AG04450 (cell line): ENCODE measurements at places on chromosomes 16 and 17.

GRCh38 chr17:81683584-81684441 lies at the start of the genes ARL16 and HGS:
ARL16 (minus strand) TSS chr17:81683797; CDS start chr17:81683753, 44 bp downstream.
HGS (plus strand) TSS chr17:81684011; CDS start chr17:81684067, 56 bp downstream.
- peak; percentile 99 for DNase-seq

- DNase-seq = no peak
Measured at GRCh38 chr17:78645421-78646295, 68.5 kb upstream of the DNAH17 start.

GRCh38 chr17:56593086-56593645 lies 333 bp upstream of the NOG start:
- no peak for DNase-seq

- no peak for DNase-seq
Measured at GRCh38 chr16:87653234-87653633, 50.9 kb downstream of the JPH3 start.

- DNase-seq = no peak
Measured at GRCh38 chr16:50657241-50657640, 23.9 kb downstream of the SNX20 start.

GRCh38 chr17:29573558-29573869 lies 5.0 kb downstream of the TP53I13 start:
- DNase-seq = no peak

- no peak for DNase-seq
Measured at GRCh38 chr17:70608193-70608592, 438.9 kb downstream of the KCNJ2 start.

- no peak for DNase-seq
Measured at GRCh38 chr17:70353408-70354092, 184.2 kb downstream of the KCNJ2 start.

- no peak for DNase-seq
Measured at GRCh38 chr17:77456951-77457548, 316.3 kb downstream of the SEC14L1 start.

DNA sequence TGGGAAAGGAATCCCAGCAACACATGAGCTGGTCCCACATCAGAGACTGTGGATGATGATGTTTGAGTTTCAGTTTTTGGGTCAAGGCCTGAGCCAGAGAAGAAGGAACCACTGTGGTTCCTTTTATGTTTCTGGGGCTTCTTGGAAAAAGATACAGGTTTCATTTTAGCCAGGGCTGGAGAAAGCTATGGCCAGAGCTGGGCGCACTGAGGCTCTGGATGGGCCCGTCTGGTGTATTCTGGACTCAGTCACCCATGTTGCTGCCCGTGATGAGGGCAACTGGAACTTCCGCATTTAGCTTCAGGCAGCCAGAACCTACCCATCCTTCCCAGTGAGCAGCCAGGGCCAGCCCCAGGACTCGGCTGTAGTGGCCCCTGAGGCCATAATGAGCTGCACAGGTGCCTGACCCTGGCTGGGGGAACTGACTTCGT lies 15.0 kb upstream of the PITPNA start:
- DNase-seq = no peak

GRCh38 chr17:48630009-48630924 lies 4.1 kb upstream of the HOXB9 start:
- no peak for DNase-seq

- peak; percentile 54 for DNase-seq
Measured at GRCh38 chr16:87463722-87464690, 28.8 kb downstream of the ZCCHC14 start.

DNA sequence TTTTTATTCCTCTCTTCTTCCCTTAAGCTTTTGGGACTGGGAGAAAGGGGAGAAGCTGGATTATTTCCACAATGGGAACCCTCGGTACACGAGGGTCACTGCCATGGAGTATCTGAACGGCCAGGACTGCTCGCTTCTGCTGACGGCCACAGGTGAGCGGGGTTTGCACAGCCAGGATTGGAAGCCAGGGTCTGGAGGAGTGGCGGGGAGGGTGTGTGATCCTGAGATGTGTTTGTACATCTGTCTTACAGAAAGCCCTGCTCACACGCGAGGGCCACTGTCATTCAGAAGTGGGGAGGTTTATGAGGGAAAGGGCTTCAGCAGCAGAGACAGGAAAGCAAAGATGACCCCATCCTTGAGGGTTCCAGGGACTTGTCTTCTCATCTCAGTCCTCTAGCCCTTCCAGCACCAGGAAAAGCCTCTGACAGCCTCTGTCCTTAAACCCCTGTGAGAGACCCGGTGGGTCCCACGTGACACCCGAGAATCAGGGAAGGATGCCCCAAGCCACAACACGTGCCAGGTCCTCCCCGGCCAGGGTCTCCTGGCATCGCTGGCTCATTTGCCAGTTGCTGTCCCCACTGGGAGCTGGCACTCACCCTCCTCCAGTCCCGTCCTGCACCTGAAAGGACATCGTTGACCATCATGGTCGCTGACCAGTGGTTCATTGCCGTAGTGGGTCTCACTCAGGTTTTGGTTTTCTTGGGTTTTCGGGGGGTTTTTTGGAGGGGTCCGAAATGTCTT lies 44.3 kb upstream of the CHMP6 start:
- no peak for DNase-seq

- DNase-seq = no peak
Measured at GRCh38 chr16:81987121-81987520, 24.1 kb downstream of the SDR42E1 start.

DNA sequence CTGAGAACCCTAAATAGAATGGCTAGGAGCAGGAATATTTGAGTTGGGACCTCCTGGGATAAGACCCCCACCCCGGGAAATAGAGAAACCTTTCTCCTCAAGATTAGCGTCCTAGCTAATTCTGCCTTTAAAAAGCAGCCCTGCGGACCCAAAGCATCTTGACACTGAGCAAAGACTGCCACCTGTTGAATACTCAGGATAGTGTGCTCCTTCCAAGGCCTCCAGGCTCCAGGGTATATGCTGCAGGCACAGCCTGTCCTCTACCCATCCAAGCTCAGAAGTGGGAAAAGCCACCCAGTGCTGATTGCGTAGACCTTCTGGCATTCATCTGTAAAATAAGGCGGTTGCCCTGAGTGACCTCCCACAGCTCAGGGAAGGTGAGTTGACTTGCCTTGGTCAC lies 456.2 kb upstream of the DYNLRB2 start:
- no peak for DNase-seq

- DNase-seq = no peak
Measured at GRCh38 chr16:30762991-30763725, 1.0 kb downstream of the RNF40 start.

GRCh38 chr17:44312396-44313104 lies 4.1 kb downstream of the RUNDC3A start:
- no peak for DNase-seq

DNA sequence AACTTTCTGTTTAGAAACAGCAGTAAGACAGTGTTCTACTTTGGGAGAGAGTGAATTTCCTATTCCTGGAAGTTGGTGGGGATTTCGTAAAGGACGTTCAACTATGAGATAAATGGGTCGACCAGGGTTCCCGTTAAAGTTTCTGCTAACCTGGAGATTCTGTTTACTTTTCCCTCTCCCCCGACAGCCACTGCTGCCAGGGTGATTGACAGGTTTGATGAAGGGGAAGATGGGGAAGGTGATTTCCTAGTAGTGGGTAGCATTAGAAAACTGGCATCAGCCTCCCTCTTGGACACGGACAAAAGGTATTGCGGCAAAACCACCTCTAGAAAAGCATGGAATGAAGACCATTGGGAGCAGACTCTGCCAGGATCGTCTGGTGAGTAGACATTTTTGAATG lies 1.3 kb downstream of the AATF start:
- DNase-seq = no peak

- DNase-seq = no peak
Measured at GRCh38 chr17:17469996-17470395, 6.8 kb upstream of the MED9 start.

DNA sequence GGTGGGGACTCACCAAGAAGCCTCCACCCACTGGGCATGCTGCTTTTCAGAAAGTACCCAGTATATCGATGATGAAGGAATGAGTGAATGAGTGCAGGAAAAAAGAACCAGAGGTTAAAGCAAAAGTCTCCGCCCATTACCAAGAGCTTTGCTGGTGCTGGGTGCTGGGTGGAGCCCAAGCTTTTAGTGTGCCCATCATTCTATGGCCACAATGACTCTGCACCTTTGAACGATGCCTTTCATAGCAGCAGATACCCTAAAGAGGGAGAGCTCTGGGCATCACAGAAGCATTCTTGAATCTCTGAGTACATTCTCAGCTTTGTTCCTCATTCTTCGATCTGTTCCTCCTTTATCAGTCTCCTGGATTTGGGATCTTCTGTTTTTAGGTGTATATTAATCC lies 450.7 kb upstream of the CCL2 start:
- no peak for DNase-seq

GRCh38 chr16:13835387-13835786 lies 84.6 kb upstream of the ERCC4 start:
- DNase-seq = no peak

- DNase-seq = no peak
Measured at GRCh38 chr16:7315813-7316212, 16.8 kb upstream of the RBFOX1 start.

GRCh38 chr17:79613195-79613772 lies 2.4 kb upstream of the RBFOX3 start:
- DNase-seq = no peak

GRCh38 chr16:50372611-50373344 lies 4.0 kb upstream of the BRD7 start:
- DNase-seq = no peak

GRCh38 chr16:57475711-57476339 lies 10.5 kb downstream of the DOK4 start:
- DNase-seq = no peak

DNA sequence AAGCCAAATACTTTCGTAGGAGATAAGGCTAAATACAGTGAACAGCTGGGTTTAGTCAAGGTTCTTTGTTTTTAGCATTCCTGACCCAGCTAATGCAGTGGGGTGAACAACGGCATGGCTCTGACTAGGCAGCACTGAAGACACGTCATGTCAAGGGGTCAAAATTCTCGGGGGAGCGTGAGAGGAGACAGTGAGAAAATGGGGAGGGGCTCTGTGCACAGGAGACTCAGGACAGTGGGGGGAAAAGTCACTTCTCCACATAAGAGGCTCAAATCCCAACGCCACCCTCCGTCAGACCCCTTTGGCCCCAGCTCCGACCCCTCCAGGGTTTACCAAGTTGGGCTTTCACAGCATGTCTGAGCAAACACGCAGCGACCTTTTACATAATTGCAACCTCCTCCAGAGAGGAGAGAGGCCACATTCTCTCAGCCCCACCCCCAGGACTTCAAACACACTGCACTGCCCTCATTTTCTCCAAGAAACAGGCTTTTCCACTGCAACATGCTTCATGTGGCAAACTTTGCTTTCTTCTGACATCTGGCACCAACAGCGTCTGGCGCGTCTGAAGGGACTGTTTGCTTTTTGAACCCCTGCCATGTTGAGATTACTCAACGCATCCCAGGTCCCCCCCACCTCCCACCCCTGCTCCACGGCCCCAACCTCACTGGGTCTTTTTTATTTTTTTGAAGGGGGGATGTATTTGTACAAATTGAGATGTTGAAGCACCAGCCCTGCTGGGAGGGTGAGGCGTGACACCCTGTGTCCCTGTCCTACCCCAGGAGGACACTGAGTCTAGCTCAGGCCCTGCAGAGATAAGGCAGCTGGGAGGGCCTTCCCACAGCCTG lies 30.0 kb downstream of the AXIN2 start:
- peak; percentile 79 for DNase-seq

DNA sequence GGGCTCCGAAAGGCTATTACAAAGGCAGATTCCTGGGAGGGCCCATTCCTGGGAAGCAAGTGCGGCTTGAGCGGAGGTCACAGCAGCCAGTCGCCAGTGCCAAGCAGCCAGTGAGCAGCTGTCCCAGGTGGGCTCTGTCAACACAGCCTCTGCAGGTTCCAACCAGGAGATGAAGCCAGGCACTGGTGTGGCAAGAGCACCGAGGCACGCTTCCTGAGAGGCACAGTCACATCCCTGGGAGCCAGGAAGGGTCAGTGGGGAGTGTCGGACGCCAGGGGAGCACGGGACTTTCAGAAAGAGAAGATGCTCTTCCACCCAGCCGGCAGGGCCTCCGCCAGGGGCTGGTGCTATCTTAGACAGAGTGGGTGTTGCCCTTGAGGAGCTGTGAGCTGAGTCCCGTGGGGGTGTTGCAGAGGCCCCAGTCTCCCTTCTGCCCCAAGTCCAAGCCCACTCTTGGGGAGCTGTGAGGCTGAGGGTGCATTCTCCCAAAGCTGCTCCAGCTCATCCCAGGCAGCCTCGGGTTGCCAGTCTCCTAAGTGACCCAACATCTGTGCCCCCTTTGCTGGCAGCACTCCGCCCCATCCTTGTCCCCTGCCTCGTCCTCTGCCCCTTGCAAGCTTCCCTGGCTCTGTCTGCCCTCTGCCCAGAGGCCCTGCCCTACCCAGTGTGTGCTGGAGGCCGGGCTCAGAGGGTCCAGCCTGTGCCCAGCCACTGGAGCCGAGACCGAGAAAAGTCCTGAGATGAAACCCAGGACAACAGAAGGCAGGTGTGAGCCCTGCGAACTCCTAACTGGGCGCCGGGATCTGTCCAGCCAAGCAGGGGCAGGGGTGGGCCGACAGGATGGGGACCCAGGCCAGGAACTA lies 6.6 kb downstream of the UBALD1 start:
- DNase-seq = no peak
